Activated naive CD8-positive, alpha-beta T cell treated with anti-CD3 and anti-CD28 coated beads, Interleukin-2, amount 50 U/mL, for 16 hours (primary cell): ENCODE measurements at places on chromosomes 4 and X.

GRCh38 chrX:135985973-135986310, 707 bp downstream of the SLC9A6 start:
- no peak for DNase-seq

DNA sequence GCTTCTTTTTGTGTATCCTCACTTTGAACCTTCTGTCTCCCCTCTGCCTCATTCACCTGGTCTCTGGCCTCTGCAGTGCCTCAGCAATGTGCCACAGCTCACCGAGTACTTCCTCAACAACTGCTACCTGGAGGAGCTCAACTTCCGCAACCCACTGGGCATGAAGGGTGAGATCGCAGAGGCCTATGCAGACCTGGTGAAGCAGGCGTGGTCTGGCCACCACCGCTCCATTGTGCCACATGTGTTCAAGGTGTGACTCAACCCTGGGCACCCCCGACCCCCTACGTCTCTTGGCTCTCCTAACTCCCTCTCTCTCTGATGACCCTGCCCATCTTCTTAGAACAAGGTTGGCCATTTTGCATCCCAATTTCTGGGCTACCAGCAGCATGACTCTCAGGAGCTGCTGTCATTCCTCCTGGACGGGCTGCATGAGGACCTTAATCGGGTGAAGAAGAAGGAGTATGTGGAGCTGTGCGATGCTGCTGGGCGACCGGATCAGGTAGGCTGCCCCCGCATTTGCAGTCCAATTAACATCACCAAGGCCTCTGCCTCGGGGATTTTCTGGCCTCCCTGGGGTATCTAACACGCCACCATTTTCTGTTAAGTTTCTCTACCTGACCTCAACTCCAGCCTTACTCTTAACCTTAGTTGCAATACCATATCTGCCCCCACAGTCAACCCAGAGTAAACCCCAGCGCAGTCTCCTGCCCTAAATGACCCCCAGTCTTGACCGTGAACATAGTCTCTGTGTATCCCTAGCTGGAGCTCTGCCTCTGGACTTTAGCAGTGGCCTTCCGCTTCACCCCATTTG, 8.6 kb downstream of the USP11 start:
- DNase-seq = no peak

DNA sequence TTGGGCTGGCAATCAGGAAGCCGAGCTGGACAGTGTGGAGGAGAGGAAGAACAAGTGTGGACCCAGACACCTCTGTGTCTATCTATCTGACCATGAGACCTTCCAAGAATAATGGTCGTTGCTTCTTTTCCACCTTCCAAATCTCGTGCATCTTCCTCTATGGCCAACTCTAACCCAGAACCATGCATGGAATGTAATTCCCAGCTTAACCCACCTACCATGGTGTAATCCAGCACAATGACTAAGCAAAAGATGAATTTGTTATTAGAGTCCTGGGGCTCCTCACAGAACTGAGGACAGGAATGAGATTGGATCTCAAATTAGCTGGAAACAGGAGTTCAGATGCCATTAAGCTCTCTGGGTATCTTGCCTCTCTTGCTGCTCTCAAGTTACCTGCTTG, 17.4 kb upstream of the TMEM184C start:
- no peak for DNase-seq

- DNase-seq = no peak
These were observed 215.6 kb downstream of the DHX15 start for GRCh38 chr4:24368801-24369200.

- no peak for DNase-seq
These were observed 19.5 kb downstream of the NUDT11 start for GRCh38 chrX:51476930-51477329.

DNA sequence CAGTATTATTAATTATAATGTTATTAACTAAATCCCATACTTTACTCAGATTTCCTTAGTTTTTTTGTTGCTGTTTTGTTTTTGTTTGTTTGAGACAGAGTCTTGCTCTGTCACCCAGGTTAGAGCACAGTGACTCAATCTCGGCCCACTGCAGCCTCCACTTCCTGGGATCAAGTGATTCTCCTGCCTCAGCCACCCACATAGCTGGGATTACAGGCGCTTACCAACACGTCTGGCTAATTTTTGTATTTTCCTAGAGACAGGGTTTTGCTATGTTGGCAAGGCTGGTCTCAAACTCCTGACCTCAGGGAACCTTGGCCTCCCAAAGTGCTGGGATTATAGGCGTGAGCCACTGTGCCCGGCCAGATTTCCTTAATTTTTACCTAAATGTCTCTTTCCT, 72.2 kb downstream of the ANAPC4 start:
- DNase-seq = no peak

- DNase-seq = no peak
These were observed 1.3 kb upstream of the ATP10D start for GRCh38 chr4:47483745-47484144.

- DNase-seq = no peak
These were observed 32.5 kb downstream of the ETDB start for GRCh38 chrX:135087867-135088266.

GRCh38 chr4:48958582-48958981, 27.5 kb upstream of the CWH43 start:
- no peak for DNase-seq

GRCh38 chr4:158314756-158315487, 104.6 kb downstream of the TMEM144 start:
- no peak for DNase-seq

DNA sequence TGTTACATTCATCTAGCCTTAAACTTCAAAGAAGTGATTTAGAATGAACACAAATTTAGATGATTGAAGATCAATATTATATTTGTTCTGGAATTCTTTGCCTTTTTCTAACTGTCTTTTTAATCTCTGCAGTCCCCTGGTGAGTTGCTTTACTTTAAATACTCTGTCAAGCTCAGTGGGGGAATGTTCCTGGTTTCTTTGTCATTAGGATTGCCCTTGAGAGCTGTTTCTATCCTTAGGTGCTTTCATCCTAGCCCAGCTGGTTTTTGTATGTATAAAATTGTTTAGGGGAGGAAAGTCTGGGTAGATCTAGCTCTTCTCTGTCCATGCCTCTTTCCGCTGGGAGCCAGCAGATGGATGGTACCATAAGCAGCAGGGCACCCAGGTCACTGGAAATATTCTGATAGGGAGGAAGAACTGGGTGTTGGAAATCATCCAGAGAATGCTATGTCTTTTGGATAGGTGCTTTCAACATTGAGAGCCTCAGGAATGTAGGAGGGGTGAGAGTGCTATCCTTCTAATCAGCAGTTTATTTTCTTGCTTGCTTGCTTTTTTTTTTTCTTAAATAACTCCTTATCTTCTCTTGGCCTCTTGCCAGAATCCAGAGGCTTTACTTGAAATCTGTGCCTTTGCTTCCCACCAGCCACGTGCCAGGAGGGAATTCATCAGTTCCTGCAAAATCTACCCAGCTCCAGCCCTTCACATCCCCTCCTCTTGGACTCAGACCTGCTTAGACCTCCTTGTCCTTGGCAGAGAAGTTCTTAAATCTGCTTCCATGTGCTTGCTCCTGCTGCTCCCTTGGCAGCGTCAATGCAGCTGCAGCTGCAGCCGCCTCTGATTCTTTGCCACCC, 215.3 kb upstream of the ANXA3 start:
- DNase-seq = no peak

GRCh38 chr4:15365641-15366040, 62.2 kb upstream of the C1QTNF7 start:
- DNase-seq = no peak

DNA sequence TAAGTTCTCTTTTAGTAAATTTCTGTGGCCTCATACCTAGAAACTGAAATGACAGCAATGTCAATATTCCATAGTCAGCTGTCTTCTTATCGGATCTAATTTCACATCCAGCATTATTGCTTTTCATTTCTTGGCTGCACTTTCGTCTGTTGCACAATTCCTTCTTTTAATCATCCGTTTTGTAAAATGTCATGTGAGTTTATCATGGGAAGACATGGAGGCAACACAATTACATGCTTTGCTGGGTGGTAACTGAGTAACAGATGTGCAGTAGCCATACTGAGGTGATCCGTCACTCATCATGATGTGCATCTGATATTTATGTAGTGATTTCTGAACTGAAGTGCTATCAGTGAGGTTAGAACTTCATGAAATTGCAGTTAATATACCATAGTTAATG, 68.3 kb upstream of the SLC7A11 start:
- DNase-seq = no peak

DNA sequence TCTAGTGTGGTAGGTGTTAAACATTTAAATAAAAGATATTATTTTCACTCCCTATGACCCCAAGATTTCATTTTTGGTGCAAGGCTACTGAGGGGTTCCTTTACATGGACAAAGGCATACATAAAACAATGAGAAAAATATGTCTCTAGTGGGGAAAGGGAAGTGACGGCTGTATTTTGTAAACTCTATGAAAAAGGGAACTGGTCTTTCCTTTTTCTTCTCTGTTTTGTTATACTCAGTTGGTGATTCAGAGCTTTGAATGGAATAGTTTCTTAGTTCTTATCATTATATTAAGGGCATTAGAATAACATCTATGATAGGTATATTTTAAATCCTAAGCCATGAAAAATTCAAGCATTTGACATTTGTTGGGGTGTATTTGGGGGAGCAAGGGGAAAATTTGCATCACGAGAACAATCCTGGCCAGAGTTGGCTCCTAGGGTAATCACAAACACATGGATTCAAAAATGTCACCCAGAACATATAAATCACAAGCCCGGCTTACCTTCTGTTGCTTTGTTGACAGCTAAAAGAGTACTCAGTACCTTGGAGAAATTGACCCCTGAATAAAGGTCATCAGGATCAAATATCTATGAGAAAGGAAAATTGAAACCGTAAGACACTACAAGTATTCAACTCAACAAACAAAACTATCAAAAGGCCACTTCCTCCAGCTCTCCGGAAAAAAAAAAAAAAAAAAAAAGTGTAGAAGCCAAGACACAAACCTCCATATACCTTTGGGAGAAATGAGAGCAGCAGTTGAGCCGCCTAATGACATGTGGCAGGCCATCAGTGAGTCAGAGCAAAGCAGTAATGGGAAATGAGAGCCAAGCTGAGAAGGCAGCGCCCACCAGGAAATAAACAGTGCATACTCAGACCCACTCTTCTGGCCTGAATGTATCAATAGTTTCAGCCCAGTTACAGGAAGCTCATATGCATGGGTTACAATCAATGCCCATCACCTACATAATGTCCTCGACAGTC, 33.4 kb downstream of the ARHGEF6 start:
- no peak for DNase-seq

DNA sequence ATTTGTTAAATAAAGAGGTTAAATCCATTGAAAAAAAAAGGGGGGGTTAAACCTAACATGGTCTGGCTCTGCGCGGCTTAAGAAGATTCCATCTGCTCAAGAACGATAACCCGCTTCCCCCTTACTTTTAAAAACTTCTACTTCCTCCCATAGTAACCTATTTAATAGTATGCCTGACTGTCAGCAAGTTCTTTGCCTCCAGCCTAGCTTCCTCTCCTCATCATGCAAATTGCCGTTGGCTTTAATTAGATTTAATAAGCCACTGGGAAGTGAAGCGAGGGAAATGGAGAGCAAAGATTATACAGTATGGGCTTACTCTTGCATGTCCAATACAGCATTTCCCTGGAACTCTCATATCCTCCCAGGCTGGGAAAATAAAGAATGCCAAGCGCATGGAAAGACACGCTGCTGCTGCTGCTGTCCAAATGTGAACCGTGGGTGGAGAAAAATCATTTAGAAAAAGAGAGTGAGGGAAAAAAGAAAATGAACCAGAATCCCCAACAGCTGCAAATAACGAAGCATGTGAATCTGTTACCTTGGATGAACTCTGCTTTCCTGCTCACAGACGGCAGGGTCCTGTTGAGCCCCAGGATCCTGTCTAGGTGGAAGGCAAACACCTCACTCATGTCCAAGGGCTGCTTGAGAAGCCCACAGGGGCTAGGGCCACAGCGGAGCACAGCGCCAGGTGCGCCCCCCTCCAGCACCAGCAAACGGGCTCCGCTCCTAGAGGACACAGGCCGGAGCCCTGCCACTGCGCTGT, 2.7 kb downstream of the GASK1B start:
- no peak for DNase-seq

DNA sequence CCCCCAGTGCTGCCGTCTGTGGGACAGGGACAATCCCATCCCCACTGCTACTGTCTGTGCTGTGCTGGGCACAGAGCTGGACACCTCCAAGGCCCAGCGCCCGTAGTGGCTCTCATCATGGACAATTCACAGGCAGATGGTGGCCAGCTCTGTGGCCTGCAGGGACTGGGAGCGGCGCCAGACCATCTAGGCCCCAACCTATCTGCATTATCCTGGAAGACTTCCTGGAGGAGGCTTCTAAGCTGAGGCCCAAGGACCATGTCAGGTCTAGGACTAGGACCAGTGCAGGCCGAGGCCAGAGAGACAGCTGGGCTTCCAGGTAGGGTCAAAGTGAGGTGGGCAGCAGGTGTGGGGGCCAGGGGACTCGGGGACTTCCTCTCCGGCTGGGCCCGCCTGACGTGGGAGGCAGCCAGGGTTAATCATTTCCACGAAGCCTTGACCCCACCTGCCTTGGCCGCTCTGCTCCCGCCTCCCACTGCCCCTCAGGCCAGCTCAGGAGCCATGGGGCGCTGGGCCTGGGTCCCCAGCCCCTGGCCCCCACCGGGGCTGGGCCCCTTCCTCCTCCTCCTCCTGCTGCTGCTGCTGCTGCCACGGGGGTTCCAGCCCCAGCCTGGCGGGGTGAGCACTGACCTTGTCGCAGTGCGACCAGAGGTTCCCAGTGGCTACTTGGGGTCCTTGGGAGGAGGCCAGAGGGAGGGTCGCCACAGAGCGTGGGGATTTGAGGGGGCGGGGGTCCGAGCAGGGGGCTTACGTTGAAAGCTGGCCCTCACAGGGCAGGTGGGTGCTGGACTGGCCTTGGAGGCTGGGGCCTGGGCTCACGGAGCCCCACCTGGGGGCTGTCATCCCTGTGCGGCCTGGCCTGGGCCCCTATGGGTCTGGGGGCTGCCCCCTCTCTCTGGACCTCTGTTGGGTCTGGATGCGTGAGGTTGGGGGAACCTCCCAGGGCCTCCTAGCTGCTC, at the start of gene HGFAC:
Gene HGFAC (plus strand): TSS at position 468 of the 959 bp plus-strand sequence. CDS start 34 bp downstream, at position 502.
- no peak for DNase-seq

DNA sequence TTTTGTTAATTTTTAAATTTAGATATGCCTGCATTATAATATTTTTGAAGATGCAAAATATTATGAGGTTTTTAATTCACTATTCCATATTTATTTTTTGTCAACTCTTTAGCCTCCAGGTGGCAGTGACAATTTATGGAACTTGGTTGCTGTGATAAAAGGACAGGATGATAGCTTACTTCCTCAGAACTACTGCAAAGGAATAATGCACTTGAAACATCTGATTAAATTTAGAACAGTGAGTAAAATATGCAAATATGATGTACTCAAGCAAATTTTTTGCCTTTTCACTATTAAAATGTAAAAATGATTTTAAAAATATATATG, 45.1 kb downstream of the SPATA4 start:
- no peak for DNase-seq
